ENCODE measurements at places on chromosomes 7 and 10. TPM values are rescaled to one million over a fixed set of nuclear protein-coding genes. Genes with fewer than 3 reads are reported as not detected.
A peak's percentile ranks its signal among the peaks of the same experiment; 100 is the strongest.

DNA sequence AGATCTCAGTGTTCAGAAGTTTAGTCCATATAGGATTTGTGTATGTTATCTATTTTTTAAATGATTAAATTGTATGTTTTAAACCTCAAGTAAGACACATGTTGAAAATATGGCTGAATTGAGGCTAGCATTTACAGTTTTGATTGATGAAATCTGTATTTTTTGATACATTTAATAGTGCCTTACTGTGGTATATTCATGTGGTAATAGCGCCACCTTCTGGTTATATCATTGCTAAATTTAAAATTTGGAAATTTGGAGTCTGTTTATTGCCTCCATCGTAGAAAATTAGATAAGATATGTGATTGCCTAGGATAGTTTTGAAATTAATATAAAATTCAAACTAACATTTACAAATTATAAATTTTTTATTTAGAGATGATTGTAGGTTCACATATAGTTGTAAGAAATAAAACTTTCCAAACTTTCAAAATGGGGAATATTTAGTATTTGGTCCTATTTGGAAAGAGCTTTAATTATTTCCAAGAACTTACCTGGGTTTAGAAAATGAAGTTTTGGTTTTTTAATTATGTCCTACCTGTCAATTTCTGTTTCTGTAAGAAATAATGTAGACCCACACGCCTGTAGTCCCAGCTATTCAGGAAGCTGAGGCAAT lies 19.1 kb upstream of the ARMS2 start:
- peak; percentile 37 for DNase-seq

GRCh38 chr10:32207544-32207943 lies 139.4 kb downstream of the EPC1 start:
- DNase-seq: peak; percentile 52

GRCh38 chr7:152103691-152104090 lies 78.2 kb downstream of the GALNT11 start:
- no peak for DNase-seq

- no peak for DNase-seq
Observed at GRCh38 chr7:45068236-45069023, 20.3 kb downstream of the NACAD start.

GRCh38 chr10:5829267-5829666 lies 16.0 kb upstream of the GDI2 start:
- no peak for DNase-seq

STEAP1 gene
- 30.0 TPM for total RNA-seq

KCNH2 gene
- total RNA-seq: not detected

ARHGAP22 gene
- total RNA-seq: 31.0 TPM

CPA5 gene
- 0.12 TPM for total RNA-seq

GET4 gene
- total RNA-seq: 24.6 TPM

Measured in RPMI7951 (cell line).